Stimulated activated CD4-positive, alpha-beta T cell treated with anti-CD3 and anti-CD28 coated beads, Interleukin-15, amount 100 ng/mL, for 48 hours (primary cell): ENCODE measurements at places on chromosomes 13 and 19.

DNA sequence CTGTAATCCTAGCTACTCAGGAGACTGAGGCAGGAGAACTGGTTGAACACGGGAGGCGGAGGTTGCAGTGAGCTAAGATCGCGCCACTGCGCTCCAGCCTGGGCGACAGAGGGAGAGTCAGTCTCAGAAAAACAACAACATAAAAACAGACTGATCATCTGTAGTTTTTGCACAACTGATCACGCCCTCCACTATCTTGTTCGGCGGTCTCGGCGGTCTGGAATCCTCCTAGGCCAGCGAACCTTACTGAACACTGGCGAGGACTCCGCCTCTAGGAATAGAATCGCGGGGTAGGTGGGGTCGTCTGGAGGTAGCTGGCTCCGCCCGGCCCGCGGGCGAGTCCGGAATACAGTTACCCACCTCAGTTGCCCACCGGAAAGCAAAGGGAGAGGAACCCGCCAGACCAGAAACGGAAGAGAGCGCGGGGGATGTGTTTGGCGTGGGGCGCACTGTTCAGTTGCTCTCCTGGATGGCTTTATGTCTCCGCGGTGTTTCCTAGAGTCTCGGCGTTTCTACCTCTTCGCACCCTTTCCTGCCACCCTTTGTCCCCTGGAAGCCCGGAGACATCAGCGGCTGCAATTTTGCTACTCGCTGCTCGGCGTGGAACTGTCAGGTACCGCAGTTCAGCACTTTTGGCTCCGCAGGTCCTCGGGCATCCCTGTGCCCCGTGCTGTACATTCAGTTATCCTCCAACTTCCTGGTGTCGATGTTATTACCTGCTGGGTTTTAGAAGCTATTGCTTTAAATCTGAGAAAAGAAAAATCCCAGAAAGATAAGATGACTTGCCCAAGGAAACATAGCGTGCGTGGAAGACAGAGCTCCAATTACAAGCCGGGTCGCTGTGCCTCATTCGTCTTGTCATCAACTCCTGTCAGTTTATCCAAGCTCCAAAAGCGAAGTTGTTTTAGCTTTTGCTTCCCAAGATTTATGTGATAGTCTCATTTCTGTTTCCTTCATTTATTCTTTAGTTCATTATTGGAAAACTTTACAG lies 24.9 kb upstream of the HNRNPA1L2 start:
- DNase-seq, result peak; percentile 78

- peak; percentile 59 for DNase-seq
These were observed 6.3 kb downstream of the ERICH4 start for GRCh38 chr19:41449079-41449864.

DNA sequence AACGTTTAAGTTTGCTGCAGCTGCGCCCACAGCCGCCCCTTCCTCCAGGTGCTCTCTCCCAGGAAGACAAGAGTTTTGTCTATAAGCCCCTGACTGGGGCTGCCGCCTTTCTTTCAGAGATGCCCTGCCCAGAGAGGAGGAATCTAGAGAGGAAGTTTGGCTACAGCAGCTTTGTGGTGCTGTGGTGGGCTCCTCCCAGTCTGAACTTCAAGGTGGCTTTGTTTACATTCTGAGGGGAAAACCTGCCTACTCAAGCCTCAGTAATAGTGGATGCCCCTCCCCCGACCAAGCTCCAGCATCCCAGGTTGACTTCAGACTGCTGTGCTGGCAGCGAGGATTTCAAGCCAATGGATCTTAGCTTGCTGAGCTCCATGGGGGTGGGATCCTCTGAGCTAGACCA lies 6.4 kb upstream of the ERICH6B start:
- DNase-seq, result no peak

DNA sequence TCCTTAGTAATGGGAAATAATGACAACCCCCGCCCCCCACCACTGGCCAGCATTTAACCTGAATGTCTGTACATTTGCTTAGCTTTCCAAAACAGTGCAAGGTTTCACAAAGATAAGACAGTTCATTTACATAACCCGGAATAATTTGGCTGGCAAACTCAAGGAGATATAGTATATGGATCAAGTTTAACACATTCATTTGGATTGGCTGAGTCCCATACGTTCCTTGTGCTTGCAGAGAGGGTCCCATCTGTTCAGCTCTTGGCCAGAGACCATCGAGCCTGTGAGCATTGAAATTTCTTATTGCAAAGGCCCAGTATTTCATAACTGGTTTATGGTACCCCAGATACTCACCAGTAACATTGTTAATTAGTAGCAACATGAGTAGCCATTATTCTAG lies 116.5 kb downstream of the GPC6 start:
- no peak for DNase-seq

DNA sequence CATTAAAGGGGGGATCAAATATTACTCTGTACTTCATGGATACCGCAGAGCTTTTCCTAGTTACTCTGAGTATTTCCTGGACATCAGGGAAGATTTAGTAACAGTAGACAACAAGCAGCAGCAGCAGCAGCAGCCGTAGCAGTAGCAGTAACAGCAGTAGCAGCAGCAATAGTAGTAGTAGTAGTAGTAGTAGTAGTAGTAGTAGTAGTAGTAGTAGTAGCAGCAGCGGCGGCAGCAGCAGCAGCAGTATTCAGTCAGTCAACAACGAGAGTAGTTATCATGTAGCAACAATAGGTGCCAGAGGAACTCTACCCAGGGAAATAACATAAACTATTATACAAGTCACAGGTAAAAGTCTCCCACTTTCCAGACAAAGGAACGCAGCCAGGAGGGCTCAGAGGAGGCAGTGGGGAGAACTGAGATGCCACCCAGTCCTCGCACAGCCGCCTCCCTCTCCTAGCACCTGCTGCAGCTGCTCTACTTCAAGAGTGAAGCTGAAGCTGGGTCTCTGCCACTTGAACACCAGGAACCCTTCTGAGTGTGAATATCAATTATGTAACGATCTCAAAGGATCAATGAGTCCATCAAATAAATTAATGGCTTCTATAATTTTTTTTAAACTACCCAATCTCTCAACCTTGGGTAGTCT lies 1.3 kb upstream of the DOCK9 start:
- DNase-seq, result no peak

DNA sequence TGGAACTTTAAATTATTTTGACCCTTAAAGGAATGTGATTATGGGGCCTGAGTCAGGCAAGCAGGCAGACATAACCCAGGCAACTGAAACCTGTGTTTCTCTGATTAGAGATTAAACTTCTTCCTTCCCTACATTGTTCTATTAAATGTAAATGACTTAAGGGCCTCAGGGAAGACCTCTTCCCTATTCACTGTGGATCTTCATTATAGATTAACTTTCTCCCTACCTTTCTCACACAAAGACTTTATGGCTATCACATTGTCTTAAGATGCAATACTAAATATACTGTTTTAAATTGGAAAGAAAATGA lies 8.8 kb upstream of the METTL21C start:
- DNase-seq, result no peak

DNA sequence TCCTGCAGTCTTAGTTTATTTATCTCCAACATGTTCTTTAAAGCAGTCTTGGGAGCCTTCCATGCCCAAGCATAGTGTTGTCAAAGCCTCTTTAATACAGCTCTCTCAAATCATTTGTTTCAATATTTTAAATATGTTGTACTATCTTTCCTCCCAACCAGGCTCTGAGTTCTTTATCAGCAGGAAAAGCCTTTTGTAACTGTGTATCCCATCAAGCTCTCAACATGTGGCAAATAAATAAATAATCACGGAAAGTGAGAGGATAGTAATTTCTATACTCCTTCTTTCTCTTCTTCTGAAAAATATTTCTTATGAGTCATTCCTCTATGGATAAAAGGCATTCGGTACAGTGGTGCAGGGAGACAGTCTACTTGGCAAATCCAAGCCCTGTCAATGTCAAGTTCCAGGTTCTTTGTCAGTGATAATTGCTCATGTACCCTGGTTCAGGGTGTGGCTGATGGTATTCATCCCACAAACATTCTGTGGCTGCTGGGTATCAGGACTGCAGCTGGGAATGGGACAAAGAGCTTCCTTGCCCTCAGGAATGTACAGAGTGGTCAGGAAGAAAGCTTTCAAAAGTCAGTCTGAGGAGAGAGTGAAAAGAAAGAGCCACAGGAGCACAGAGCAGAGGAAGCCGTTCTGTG lies 384.3 kb downstream of the EFNB2 start:
- DNase-seq, result no peak
